Fibroblast of villous mesenchyme (primary cell): ENCODE measurements at places on chromosomes 16 and 17. TPM values are rescaled to one million over a fixed set of nuclear protein-coding genes. Genes with fewer than 3 reads are reported as not detected.

- no peak for DNase-seq
Observed at GRCh38 chr17:49093131-49093530, 39.4 kb upstream of the B4GALNT2 start.

DNA sequence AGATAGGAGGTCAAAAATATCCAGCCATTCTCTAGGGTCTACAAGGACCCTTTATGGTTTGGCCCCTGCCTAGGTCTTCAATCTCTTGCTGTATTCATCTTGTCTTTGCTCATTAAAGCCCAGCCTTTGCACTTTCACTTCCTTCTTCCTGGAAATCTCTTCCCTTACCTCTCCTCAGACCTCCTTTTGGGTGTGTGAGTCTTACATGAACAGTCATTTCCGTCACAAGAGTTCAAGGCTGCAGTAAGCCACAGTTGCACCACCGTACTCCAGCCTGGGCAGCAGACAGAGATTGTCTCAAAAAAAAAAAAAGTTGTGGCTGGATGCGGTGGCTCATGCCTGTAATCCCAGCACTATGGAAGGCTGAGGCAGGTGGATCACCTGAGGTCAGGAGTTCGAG lies 6.0 kb upstream of the ATP1B2 start:
- no peak for DNase-seq

DNA sequence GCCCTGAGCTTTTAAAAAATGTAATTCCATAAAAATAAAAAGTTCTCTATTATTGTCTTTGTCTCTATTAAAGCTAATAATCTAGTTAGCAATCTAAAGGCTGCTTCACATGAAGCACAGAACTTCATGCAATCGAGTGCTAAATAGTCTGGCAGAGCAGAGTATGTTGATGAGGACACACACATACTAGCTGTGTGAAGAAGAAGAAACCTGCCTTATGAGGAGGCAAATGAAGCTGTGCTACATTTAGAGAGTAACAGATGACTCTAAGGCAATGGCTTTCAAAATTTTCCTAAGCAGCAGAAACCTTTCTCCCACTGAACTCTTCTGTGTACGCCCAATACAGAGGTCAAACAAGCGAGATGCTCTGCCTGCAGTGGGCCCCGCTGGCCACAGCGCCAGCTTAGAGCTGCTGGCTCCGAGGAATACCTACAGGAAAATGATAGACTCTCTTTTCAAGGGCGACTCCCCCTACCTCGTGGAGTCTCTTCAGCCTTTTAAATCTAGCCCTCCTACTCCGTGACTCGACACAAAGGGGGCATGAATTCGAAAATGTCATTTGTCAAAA lies 39.2 kb downstream of the GNA13 start:
- peak; percentile 80 for DNase-seq

TBC1D3E gene
- 0.32 TPM in 1 of 2 replicates, not detected in the other for total RNA-seq

PRR15L gene
- total RNA-seq: not detected in 2 replicates

ARRB2 gene
- 3.5 TPM in 2 replicates for total RNA-seq

SOCS1 gene
- total RNA-seq: 18.4 and 29.4 TPM in 2 replicates
